ENCODE measurements at places on chromosomes 1 and 21.

DNA sequence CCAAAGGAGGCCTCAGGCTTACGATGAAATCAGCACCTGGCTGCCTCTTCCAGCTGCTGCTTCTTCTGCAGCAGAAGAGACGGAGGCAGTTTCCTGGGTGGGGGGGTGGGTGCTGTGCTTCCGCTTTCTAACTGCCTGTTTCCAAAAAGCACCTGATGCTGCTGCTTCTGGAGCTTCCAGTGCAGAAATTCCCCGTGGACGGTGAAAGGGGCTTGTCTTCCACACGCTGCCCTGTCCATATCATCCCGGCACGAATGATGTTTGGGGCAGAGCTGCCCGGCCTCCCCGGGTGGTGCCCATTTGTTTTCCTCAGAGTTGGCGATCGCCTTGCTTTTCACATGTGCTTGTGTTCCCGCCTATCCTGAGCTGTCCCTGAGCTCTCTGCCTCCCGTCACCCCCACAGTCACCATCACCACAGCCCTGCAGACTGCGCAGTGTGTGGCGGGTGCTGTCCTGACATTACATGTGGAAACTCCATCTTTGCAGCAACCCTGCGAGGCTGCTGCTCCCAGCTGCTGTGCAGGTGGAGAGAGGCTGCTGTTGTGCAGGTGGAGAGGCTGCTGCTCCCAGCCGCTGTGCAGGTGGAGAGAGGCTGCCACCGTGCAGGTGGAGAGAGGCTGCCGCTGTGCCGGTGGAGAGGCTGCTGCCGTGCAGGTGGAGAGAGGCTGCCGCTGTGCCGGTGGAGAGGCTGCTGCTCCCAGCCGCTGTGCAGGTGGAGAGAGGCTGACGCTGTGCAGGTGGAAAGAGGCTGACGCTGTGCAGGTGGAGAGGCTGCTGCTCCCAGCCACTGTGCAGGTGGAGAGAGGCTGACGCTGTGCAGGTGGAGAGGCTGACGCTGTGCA lies 1.8 kb downstream of the TTLL10 start:
- DNase-seq, result no peak

DNA sequence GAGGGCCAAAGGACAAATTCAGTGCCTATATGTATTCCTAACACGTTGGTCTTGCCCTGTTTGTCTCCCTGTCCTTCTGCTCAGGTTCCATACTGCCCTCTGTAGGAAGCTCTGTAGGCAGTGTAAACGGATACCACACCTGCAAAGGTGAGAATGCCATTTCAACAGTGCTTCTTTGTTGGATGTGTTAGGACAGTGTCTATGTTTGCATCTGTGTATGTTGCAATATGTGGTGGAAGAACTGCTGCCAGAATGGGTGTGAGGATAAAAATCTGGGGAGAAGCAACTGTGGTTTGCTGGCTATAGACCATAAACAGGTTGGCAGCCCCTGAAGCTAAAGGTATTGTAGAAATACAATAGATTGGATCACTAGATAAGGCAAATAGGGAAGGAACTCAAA lies 113.1 kb upstream of the BMP8A start:
- DNase-seq, result no peak

- DNase-seq, result peak; percentile 83
Observed at GRCh38 chr1:1069056-1069710, 4.9 kb downstream of the RNF223 start.

- no peak for DNase-seq
Observed at GRCh38 chr1:203287898-203288297, 17.4 kb upstream of the BTG2 start.

DNA sequence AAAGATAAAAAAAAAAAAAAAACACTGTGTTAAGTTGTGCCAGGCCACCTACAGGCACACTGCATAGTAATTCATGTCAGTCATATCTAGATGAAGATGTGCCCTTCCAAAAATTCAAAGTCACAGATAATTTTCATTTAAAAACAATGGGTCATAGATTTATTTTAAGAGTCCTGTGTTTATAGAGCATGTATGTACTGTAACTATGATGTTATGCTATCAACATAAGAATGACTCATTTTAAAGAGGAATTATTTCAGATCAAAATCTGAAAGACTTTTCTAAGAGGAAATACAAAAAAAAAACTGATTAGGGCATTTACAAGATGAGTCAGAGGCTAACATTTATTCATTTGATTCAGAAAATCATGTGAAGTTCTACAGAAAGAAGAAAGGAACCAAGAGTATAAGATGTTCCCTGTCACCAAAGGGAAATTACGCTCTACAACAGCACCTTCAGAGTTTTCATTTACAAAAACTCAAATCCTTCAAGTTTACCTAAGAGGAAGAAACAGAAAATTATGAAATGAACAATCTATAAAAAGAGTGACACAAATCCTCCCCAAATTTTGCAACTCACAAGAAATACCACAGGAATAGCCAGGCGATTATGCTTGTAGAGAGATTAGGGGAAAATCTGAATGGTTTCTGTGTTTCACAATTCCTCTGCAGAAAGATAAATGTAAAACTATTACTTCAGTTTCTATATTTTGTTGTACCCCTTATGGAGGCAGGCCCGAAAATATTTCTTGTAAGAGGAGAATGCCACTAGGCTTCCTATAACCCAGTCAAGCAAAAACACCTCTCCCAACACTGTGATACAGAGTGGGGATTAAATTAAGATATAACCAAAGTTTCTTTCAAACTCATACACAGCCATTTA lies 13.8 kb downstream of the TP53BP2 start:
- DNase-seq, result peak; percentile 29
